ENCODE measurements at places on chromosomes 7 and 10.
A peak's percentile ranks its signal among the peaks of the same experiment; 100 is the strongest.

DNA sequence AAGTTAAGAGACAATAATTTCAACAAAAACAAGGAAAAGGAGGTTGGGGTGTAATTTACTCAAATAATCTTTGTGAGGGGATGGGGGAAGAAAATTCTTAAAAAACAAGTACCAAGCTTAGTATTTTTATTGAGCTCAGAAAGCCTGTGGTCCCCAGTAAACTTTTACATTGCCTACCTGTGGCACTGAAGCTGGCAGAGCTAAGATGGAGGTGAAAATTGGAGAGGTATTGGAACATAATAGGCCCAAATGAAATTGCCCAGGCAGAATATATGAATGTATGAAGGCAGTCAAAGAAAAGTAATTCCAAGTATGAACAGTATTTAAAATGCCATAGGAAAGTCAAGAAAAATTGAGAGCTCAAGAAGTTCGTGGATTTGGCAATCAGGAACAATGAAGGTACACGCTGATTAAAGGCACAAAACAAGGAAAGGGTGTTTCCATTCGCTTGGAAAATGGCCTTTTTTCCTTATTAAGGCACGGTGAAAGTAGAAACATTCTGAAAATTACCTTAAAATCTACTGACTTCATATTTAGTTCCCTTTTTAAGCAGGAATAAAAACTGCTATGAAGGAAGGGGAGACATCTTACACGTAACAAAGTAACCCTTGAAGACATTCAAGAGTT is 3.4 kb upstream of the KMT2E start:
- DNase-seq = no peak

DNA sequence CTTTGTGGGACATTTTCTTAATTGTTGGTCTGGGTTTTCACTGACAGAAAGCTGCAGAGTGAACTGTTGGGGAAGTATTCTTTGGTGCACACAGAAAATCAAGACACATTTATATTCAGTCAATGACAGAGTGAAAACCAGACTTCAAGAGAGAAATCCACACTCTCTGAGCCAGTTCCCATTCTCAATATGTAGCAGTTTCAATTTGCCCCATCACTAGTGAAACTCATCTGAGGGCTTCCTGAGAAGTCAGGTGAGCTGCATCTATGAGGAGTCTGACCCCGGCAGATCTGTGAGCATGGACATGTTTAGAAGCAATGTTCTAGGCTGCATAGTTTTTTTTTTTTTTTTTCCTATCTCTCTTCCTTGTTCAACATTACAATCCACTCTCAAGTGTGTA is 163.7 kb upstream of the AHR start:
- DNase-seq = no peak

GRCh38 chr7:127114742-127115265 is 137.9 kb downstream of the GRM8 start:
- DNase-seq = no peak

DNA sequence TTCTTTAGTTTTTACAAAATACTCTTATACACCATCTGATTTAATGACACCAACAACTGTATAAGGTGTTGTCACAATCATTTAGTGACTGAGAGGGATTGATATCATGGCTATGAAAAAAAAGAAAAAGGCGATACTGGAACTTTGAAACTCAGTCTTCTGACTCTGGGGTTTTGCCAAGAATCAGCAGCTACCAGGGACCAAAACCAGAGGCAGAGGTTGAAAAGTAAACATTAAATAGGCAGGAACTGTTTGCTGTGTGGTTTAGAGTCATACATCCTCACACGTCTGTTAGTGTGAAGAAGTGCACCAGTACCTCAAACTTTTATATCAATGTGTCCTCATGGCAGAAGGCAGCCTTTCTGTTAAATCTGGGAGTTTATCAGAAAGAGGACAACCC is 19.9 kb upstream of the GGCT start:
- no peak for DNase-seq

DNA sequence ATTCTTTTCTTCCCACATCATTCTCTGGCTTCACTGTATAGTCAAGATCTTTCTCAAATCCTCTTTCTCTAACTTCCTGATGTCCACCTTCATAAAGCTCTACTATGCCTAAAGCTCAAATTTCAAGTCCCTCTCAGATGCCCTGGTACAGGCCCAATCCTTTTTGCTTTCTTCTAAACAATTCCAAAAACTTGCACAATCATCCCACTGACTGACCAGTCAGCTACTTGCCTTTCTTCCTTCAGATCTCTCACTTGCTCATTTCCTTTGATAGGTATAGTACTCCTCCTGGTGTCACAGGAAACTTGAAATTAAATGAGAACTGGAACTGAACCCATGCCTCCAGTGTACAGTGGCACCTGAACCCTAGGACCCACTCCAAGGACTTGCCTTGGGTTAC is 18.2 kb downstream of the SEC31B start:
- DNase-seq = no peak

- DNase-seq = peak; percentile 21
These were observed 163.8 kb upstream of the KLF6 start for GRCh38 chr10:3948843-3949242.

DNA sequence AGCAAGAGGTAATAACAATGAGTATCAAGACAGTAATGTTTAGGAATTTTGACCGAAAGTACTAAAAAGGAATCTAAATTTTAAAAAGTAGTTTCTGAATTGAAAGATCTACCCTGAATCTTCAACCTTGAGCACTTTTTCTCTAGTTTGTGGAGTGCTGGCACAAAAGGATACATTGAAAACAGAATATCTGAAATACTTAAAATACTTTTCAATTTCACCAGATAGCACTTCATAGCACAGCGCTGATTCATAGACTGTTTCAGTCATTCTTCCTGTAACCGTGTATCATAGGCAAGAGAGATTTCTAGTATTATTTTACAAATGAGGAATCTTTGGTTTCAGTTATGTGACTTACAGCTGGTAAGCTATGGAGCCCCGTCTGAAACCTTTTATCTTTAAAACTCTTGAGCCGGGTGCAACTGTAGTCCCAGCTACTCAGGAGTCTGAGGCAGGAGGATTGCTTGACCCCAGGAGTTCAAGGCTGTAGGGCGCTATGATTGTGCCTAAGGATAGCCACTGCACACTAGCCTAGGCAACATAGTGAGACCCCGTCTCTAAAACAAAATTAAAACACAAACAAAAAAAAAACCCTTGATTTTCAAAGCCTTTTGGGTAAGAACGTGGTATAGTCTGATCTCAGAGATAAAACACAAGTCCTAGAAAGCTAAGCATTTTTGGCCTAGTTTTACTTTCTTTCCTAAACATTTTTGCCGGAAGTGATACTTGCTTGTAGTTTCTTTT is 35.1 kb downstream of the FHIP2A start:
- DNase-seq = peak; percentile 63

GRCh38 chr7:101990811-101991418 is 173.5 kb downstream of the CUX1 start:
- DNase-seq = no peak

DNA sequence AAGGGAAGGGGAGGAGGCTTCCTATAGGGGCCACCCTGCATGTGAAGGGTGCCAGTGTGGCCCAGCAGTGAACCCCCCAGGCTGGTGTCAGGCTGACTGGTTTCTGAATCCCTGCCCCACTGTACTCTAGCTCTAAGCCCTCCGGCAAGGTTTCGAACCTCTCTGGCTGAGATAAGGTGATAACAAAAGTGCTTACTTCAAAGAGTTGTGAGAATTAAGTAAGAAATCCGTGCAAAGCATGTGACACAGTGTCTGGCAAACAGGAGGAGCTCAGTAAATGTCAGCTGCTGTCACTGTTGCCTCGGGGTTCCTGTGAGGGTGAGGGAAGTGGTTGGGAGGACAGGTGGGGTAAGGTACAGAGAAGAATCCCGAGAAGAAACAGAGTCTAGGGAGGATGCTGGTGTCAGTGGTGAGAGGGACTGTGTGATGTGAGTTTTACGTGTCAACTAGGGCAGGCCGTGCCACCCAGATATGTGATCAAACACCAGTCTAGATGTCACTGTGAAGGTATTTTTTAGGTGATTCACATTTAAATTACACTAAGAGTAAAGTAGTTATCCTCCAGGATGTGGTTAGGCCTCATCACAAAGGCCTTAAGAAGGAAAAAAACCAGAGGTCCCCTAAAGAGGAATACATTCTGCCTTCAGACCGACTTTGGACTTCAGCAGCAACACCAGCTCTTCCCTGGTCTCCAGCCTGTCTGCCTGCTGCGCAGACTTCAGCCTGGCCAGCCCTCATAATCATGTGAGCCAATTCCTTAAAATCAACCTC is 64.4 kb downstream of the BPGM start:
- DNase-seq = peak; percentile 44

- DNase-seq = no peak
These were observed 31.3 kb downstream of the PRKAG2 start for GRCh38 chr7:151845412-151846205.

- DNase-seq = no peak
These were observed 81.6 kb upstream of the INSYN2A start for GRCh38 chr10:127278001-127278400.

- DNase-seq = peak; percentile 48
These were observed 1.7 kb downstream of the AKR1B1 start for GRCh38 chr7:134457210-134457609.

Measured in fibroblast of villous mesenchyme (primary cell).